Bronchial smooth muscle cell (primary cell): ENCODE measurements at places on chromosomes 3 and 15. TPM values are rescaled to one million over a fixed set of nuclear protein-coding genes. Genes with fewer than 3 reads are reported as not detected.

KLF15 gene
- total RNA-seq = 0.47 and 0.69 TPM in 2 replicates

MRPS11 gene
- total RNA-seq = 38.1 and 40.1 TPM in 2 replicates

PPARG gene
- 22.4 and 25.3 TPM in 2 replicates for total RNA-seq

SLC35A5 gene
- total RNA-seq = 14.9 and 18.9 TPM in 2 replicates

PRR20G gene
- not detected in 2 replicates for total RNA-seq

AEN gene
- 41.1 and 49.4 TPM in 2 replicates for total RNA-seq

ZPLD1 gene
- under 0.01 TPM in 2 replicates for total RNA-seq

GPR160 gene
- under 0.01 TPM in 1 of 2 replicates, not detected in the other for total RNA-seq

CAND2 gene
- total RNA-seq = 5.0 and 11.5 TPM in 2 replicates

DPPA4 gene
- not detected in 2 replicates for total RNA-seq

SNTN gene
- total RNA-seq = not detected in 2 replicates

STRA6 gene
- total RNA-seq = 0.34 and 0.79 TPM in 2 replicates

WDR93 gene
- total RNA-seq = 0.09 and 0.16 TPM in 2 replicates

C3orf85 gene
- total RNA-seq = not detected in 2 replicates

GUCA1C gene
- total RNA-seq = not detected in 2 replicates

FES gene
- total RNA-seq = 30.7 and 52.2 TPM in 2 replicates

SPSB4 gene
- not detected in 2 replicates for total RNA-seq

GRAMD1C gene
- total RNA-seq = 4.9 and 6.8 TPM in 2 replicates

HTD2 gene
- 5.0 and 6.4 TPM in 2 replicates for total RNA-seq

FOXL2NB gene
- under 0.01 TPM in 1 of 2 replicates, not detected in the other for total RNA-seq

TMIE gene
- not detected in 2 replicates for total RNA-seq
